ENCODE measurements at places on chromosomes 1 and 21.

- no peak for DNase-seq
Measured at GRCh38 chr1:43272161-43272560, 2.4 kb downstream of the TMEM125 start.

DNA sequence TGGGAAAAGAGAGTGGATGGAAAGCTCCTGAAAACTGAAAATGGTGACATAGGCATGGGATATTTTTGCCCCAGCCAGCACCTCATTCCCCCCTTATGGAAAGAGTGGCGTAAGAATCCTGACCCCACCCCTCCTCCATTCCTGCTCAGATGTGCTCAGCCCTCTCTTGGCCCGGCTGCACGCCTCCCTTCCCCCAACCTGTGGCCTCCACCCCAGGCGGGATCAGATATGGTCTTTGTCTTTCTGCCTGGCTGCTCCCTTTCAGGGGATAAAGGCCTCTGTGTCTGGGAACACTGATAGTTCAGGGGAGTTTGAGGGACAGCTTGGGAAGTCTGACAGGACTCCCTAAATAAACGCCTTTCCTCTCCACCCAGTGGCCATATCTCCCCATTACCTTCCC lies 49.8 kb downstream of the KIRREL1 start:
- no peak for DNase-seq

GRCh38 chr1:192489748-192490147 lies 85.8 kb upstream of the RGS1 start:
- peak; percentile 91 for DNase-seq

DNA sequence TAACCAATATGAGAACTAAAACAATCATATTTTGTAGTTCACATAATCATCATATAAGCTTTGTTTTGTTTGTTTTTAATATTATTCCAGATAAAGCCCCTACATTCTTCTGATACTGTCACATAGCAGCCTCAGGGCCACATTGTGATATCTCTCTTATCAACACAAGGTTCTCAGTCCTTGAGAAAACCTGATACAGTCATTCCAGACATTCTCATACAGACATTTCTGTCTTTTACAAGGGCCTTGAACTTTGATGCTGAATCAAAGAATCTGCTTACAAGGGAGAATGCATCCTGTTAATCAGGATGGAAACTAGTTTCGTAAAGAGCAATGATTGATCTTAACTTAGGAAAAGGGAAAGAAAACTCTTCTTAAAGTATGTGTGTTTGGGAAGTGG lies 12.7 kb upstream of the VCAM1 start:
- DNase-seq: peak; percentile 86

DNA sequence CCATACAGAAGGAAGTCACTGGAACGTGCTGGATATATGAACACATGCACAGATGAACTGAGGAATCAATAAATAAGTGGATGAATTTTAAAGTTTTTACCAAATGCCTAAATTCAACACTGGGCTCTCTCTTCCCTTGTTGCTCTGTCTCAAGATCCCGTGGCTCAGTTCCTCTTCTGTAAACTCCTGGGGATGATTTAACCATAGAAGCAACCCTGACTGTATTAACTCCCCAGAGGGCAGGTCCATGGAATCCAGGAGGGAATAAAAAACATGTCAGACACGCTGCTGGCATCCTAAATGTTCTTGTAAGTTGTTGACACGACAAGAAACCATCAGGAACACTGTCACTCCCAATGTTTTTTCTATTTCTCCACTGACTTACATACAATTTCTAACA lies 45.3 kb upstream of the GPR157 start:
- DNase-seq: no peak

DNA sequence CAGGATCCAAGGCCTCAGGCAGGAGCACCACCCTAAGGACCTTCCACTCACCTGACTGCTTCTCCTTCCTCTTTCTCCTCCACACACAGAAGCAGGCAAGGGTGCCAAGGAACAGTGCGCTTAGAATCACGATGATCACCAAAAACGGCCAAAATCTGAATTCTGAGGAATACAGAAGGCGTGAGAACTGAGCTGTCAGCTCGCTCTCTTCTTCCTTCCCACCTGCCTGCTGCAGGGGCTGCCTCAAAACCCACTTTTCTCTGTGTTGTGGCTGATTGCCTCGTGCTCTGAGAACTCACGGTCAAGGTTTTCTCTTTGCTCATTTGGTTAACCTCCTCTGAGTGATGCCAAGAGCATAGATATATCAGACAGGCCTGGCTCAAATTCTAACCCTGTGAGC lies 23.8 kb downstream of the CD244 start:
- no peak for DNase-seq

DNA sequence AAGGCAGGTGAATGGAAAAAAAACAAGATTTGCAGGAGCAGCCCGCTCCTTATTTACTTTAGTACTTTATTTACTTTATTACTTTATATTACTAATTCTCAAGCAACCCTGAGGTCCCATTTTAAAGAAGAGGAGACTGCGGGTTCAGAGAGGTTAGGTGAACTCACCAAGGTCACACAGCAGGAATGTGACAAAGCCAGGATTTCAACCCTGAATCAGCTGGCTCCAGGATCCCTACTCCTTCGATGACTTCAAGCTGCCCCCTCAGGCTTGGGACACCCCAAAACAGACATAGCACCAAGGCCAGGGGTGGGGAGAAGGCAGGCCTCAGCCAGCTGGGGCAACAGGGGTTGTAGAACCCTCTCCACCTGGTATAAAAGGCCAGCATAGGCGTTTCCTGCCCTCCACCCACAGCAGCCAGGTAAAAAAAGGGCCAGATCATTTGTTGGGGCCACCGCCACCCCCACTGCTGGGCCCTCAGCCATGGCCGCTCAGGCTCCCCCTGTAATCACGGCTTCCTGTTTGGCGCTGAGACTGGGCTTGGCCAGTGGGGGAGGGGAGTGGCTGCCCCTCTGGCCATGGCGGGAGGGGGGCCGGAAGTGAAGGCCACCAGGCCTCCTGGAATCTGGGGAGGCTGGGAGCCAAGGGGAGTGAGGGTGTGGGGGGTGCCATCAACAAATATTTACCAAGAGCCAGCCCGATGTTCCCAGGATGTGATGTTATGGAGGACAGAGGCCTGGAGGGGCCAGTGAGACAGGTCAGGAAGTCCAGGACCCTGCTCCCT lies 6.6 kb downstream of the SDC3 start:
- no peak for DNase-seq

DNA sequence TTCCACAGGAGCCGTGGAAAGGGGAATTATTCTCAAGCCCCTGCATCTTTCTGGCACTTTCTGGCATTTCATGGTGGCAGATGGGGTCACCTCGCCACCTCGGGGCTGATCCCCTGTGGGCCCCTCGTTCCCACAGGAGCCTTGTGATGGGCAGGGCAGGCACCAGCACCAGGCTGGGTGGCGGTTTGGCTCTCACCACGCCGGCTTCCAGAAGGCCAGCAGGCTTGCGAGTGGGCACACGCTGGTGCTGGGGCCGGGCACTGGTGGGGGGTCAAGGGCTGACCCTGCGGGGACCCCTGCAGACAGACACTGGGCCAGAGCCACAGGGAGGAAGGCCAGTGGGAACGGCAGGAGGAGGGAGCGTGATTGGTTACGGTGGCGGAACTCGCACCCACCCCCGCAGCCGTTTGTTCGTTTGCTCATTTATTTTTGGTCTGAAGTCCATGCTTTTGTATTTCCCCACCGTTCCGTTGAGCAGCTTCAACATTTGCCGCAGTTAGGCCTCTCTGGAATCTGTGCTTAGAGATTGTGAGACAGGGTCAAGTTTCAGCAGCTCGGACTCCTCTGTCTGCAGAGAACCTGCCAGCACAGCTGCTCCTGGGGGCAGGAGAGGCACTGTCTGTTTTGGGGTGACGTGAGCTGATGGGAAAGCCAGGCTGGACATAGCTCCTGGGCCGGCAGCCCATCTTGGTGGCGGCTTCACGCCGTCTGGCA lies 5.3 kb downstream of the COL18A1 start:
- DNase-seq: no peak

- no peak for DNase-seq
Measured at GRCh38 chr1:173479649-173480048, 2.5 kb downstream of the PRDX6 start.

DNA sequence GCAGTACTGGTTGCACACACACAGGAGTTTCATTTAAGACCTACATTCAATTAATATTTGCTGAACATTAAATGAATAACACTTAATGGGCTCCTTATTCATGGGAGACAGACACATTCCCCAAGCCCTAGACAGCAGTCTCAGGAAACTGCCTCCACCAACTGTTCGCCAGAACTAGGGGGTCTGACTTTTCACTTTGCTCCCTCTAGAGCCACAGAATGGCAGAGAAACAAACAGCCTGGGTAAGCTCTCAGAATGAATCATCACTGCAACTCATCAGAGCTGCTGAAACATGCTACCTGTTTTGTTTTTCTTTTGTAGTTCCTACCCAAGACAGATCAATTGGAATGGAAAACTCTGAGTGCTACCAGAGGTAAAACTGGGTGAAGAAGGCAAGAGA lies 31.7 kb downstream of the ELK4 start:
- no peak for DNase-seq

GRCh38 chr1:226986496-226987178 lies 46.5 kb downstream of the COQ8A start:
- DNase-seq: no peak

DNA sequence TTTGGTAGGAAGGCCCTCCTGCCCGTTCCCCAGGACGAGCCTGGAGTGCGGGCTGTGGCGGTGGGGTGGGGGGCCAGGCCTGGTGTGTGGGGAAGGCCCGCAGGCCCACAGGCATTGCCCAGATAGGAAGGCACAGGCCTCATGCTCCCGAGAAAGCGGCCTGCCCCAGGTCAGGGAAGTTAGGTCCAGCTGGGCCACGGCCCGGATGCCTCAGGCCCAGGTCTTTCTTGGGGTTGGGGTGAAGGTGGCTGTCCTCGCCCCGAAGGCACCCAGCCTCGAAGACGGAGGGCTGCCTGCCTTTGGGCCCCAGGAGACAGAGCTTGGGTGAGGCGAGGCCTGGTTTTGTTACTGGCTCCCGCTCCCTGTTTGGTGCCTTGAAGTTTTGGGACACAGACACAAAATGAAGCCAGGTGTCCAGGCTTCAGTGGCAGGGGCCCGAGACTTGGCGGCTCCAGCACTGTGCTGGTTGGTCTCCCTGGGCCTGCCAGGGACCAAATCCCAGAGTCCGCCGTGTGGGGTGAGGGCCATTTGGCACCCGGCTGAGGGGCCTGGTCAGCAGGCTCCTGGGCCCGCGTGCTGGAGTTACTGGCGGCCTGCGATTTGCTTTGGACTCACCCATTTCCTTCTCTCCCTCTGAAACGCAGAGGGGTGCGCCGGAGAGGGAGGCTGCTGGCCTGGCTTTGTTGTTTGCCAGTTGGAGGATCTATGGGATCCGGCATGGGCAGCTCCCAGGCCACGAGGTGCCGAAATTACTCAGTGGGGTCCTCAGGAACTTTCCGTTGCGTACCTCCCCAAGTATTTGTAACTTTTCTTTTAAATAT lies 2.0 kb downstream of the SKI start:
- DNase-seq: no peak

DNA sequence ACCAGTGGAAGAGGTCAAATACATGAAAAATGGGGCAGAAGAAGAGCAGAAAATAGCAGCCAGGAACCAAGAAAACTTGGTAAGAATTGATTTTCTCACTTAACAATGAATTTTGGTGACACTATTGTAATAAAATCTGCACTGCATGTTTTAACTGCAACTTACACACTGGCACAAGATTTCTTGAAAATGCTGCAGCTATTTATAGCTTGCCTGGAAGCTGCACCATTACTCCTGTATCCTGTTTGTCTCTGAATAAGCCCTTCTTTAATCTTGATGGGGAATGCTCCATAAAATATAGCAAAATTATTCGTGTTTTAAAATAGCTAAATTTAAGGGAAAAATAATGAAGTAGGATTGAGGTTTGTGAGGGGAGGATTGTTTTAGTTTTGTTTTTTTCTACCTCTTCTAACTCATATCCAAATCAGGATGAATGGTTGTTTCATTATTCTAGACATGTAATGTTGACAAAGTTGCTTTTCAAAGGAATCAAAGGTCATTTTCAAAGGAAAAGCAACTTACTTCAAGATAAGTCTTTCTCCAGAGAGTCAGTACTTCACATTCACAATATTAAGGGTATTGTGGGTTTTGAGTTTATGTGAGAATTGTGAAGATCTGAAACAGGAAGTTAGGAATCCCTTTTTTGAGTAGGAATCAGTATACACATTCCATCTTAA lies 120.9 kb downstream of the C1orf21 start:
- DNase-seq: no peak

DNA sequence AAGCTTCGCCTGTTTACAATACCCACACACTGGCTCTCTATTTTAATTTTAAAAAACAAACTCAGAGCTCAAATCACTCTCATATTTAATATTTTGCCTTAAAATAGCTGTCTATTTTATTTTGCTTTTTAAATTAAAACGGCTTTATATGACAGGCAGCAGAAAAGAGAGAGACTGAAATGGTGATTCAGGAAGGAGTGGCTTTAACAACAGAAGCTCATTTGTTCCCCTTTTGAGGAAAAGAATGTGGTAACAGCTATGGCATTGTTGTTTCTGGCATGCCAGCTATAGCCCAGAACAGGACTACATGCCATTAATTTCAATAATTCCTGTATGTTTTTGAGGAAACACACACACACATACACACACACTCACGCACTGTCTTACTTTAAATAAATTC lies 234.2 kb upstream of the PTBP2 start:
- no peak for DNase-seq

DNA sequence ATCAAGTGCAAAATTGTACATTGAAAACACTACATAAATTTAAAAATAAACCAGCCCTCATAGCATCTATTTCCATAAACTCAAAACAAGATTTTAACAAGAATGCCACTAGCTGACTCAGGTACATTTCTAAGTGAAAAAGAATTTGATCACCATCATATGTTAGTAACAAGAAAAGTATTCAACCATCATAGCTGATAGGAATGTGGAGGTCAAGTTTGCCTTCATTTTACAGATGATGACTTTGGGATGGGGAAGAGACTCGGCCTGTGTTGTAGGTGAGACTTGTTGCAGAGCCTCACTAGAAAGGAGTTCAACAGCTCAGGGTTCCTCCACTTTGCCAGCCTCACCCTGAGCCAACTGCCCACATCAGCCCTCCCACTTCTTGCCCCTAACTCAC lies 318.8 kb upstream of the FAM78B start:
- DNase-seq: peak; percentile 85
